Activated T-helper 1 cell treated with anti-CD3 and anti-CD28 coated beads, Interleukin-2, amount 50 U/mL, for 16 hours (primary cell): ENCODE measurements at places on chromosomes 11 and 22.

DNA sequence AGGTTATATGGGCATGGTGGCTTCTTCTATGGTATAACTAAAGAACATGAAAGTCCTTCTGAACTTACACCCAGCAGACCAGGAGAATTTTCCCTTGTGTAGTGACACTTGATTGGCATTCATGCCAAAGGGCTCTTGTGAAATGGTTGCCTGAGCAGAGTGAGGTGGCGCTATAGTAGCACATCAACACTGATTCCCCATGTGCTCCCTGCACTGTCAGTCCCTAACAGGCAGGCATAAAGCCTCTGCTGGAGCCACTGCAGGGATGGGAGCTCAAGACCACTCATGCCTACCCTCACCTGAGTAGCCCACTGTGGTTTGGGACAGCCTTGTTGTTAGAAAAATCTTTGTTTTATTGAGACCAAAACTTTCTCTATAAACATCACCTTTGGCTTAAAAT is 92.6 kb upstream of the LIN7C start:
- no peak for DNase-seq

DNA sequence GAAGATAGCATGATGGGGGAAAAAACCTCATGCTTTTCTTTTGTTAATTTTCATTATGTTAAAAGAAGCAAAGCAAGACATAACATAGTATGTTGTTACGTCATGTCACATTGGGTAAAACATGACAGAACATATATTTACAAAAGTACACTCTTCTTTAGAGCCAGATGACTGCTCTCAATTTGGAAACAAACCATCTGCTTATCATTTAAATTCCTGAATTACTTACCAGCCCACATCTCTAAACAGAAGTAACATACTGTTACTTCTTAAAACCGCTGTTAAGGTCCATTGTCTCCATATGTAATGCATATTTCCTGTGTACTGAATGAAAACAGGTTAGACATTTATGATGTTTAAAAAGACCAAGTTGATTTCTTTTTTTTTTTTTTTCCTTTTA is 100.0 kb downstream of the TMEM135 start:
- DNase-seq: no peak

DNA sequence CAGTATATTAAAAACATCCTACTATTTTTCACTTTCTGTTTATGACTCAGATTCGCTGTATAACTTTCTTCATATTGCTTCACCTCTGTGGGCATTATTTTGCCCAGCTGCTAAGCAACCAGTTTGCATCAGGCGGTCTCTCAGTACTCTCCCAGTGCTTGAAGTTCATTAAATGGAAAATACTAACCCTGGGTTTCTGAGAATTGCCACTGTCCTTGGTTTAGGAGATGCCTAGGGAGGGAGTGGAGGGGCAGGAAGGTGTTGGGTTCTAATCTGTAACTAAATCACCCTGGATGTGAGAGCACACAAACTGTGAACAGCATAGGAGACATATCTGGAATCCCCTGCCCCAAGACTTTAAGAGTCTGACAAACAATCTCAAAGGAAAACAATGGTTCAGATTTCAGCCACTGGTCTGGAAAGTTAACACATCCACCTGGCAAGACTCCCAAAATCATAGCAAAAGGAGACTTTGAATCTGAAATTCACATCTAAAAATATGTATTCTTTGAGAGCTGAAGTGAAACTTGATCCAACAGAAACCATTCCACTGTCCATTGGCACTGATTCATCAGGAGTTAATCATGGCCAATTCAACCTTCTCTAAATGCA is 540.0 kb downstream of the SOX6 start:
- no peak for DNase-seq

- DNase-seq: no peak
These were observed 70.6 kb downstream of the PDHX start for GRCh38 chr11:34986883-34987520.

DNA sequence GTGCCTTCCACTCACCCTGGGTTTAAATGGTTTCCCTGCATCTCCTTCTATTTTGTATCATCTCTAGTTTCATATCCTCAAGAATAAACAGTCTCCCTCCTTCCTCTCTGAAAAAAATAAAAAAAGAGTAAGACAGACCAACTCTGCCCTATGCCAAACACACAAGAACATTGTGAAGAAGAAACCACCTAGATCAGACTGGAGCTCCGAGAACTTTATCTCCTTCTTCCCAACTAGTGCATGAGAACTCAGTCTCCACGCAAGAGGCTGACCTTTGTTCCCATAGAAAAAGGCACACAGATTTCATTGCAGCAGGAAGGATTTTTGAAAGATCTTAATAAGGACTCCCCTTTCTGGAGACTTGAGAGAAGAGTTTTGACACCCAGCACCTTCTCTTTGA is 8.7 kb upstream of the PEX26 start:
- DNase-seq: no peak
